ENCODE measurements at places on chromosomes 11 and 22.

DNA sequence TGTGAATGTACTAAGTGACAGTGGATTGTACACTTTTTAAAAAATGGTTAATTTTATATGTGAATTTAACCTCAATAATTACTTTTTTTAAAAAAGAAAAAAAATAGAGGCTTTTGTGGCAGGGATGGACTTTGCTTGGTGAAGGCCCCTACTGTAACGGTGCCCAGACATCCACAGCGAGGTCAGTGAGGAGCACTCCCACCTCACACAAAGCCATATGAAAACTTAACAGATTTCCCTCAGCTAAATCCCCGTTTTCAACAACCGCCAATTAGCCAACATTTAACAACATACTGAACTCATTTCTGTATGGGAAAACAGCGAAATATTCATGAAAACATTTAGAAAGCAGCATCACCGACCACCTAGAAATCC, 642 bp upstream of the C11orf58 start:
- no peak for DNase-seq

DNA sequence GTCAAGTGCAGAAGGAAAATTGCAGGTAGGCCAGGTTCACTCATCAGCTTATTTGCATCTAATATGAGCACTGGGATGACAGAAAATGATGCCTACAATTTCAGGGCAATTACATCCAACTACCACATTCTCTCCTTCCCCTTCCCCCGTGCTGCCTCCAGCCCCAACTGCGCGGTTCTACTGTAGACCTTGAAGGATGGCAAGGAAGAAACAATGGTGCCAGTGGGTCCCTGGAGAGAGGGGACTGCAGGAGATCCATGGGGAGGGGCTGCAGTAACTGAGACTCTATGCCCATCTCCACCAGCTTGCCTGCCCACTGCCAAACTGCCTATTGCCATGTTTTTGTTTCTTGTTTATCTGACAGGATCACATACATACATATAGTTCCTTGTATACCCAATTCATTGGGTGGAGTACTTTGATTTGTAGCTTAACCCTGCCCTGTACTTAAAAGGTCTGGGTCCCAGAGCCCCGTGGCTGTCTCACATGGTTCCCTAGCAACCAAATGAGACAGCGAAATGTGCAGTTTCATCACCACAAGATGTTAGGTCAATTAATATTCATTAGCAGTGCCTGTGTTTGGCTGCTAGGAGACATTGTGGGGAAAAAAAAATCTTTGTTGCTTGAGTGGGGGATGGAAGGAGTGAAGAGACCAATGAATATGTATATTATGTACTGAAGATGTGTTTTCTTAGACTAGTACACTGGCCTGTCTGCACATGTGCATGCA, 253.5 kb upstream of the PLET1 start:
- DNase-seq, result no peak

DNA sequence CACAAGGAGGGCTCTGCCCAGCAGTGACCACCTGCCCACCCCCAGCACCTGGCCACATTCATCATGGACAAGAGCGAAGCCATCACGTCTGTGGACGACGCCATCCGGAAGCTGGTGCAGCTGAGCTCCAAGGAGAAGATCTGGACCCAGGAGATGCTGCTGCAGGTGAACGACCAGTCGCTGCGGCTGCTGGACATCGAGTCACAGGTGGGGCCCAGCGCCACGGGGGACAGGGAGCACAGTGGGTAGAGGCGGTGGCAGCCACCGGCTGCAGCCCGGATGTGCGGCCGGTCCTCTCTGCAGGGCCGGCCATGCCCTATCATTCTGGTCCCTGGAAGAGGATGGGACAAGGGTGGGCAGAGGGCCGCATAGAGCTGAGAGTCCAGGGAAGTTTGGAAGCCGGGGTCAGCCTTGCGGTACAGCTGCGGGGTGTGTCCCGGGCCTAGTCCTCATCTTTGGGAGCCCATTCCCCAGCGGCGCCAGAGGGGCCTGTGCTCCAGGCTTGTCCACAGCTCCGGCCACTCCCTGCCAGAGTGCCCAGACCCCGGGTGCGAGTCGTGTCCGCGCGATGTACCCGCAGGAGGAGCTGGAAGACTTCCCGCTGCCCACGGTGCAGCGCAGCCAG, 14.1 kb downstream of the EPS8L2 start:
- no peak for DNase-seq

DNA sequence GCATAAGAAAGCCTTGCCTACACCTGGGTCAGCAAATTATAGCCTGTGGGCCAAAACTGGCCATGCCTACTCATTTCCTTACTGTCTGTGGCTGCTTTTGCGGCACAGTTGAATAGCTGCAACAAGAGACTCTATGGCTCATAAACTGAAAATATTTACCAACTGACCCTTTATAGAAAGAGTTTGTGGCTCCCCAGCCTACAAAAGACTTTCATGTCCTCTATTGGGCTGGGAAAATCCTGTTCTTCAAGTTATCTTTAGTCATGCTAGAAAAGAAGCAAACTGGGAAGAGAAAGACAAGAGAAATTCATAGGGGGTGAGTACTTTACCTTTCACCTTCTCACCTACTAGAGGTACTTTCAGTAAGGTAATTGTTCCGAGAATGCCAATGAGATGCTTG, 175.1 kb downstream of the SWAP70 start:
- peak; percentile 17 for DNase-seq

DNA sequence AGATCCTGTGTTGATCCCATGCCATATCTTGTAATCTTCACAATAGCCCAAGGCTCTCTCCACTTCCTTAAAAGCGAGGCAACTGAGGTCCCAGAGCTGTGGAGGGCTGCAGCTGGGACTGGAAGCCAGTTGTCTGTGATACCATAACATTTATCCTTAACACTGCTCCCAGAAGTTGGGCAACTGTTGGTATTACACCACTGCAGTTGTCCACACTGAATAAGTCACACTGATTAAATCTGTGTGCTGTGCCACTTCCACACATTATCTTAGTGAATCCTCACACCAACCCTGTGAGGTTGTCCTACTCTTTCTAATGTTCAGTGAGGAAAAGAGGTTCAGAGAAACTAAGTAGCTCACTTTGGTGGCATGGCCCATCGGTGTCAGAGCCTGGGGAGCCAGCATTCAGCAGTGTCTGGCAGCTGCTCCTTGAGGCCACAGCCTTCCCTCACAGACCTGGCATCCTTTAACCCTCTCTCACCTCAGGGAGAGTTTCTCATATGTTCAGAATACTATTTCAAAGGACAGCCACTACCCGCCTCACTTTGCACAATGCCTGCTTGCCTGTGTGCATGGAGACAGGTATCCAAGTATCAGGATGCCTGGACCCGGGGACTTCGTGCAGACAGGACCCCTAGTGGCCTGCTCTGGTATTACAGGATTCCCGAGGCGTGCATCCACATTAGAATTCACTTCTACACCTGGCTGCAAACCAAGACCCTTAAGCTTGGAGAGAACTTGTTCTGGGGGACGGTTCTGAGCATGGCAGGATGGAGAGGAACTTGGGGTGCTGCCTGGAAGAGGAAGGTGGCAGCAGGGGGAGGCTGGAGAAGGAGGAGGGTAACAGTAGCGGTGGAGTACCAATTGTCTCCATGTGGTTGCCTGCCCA, 221.9 kb upstream of the TBCEL start:
- DNase-seq, result peak; percentile 24

- DNase-seq, result no peak
Observed at GRCh38 chr11:94876222-94876621, 97.1 kb downstream of the CWC15 start.

- peak; percentile 84 for DNase-seq
Observed at GRCh38 chr22:18023509-18024275, 669 bp downstream of the MICAL3 start.

DNA sequence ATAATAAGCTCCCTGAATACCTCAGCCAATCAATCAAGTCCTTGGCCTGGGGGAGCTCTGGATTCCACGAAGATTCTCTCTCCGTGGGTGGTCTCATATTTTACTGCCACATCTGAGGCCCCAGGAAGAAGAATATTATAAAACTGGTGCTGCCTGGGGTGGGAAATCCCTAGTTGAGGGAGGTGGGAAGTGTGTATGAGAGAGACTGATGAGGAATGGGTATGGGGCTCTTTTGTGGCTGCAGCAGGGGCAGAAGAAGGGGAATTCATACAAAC, 71.5 kb downstream of the SYN3 start:
- DNase-seq, result no peak

- no peak for DNase-seq
Observed at GRCh38 chr11:104995001-104995408, 26.6 kb upstream of the CASP4 start.

GRCh38 chr11:17021511-17021910, 7.3 kb upstream of the PLEKHA7 start:
- no peak for DNase-seq

DNA sequence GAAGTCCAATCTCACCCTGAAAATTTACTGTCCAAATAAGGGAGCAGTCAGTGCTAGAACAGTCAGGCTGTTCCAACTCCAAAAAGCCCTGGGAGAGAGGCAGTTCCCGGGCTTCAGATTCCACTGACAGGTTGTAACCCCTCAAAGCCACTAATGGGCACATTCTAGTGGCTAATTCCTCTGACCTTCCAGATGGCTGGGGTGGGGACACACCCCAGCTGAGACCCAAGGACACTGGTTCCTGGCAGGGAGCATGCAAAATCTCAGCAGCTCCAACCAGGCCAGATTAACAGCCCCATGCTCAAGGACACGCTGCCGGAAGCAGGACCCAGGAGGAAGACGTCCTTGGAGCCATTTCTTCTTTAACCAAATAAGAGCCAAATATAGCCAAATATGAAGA, 92.7 kb downstream of the RPL27A start:
- DNase-seq, result no peak

- no peak for DNase-seq
Observed at GRCh38 chr11:17719028-17719937, at the start of gene MYOD1. Gene MYOD1, plus strand, starts transcription at chr11:17719571. Its CDS starts 212 bp downstream, at chr11:17719783.

DNA sequence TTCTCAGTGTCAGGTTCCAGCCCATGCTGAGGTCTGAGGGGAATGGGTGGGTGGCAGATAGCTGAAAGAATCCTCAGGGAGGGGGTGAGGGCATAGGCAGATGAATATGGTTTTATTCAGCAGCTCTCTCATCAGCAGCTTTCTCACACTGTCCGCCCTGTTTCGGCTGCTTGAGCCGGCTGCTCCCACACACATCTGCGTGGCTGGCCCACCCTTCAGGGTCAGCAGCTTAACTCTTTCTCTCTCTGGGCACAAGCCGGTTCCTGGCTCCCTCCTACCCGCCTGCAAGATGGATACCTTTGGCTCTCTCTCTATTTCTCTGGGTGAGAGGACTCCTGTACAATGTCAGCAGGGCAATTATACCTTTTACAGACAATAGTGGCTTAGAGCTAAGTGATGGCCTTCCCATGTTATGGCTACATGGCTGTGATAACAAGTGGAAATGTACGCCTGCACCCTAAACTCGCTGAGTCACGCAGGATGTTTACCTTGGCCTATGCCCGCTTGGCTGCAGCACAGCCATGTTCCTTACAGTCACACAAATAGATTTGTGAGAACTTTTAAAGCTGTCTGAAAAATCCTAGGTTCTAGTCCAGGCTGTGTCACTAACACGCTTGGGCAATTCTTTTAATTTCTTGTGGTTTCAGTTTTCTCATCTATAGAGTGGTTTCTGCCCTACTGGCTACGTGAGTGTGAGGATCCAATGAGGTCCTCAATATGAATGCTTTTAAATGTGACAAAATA, 4.1 kb downstream of the MMP20 start:
- peak; percentile 46 for DNase-seq

- no peak for DNase-seq
Observed at GRCh38 chr11:45031912-45032519, 81.3 kb upstream of the TP53I11 start.

DNA sequence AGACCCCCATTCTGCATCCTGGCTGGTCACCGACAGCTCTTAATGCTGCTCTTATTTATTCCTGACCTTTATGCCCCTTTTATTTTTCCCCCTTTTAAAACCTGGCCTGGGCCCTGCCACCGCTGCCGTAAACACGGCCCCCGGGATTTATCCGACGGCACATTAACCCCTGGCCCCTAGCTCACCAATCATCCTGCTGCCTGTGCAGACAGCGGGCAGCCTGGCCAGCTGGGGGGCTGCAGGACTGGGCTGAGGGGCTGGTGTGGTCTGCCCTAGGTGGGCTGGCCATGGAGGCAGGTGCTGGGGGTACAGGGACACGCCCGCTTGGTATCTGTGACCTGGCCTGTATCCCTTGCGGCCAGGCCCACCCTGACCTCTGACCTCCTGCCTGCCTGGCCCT, 21.4 kb upstream of the FLRT1 start:
- no peak for DNase-seq

DNA sequence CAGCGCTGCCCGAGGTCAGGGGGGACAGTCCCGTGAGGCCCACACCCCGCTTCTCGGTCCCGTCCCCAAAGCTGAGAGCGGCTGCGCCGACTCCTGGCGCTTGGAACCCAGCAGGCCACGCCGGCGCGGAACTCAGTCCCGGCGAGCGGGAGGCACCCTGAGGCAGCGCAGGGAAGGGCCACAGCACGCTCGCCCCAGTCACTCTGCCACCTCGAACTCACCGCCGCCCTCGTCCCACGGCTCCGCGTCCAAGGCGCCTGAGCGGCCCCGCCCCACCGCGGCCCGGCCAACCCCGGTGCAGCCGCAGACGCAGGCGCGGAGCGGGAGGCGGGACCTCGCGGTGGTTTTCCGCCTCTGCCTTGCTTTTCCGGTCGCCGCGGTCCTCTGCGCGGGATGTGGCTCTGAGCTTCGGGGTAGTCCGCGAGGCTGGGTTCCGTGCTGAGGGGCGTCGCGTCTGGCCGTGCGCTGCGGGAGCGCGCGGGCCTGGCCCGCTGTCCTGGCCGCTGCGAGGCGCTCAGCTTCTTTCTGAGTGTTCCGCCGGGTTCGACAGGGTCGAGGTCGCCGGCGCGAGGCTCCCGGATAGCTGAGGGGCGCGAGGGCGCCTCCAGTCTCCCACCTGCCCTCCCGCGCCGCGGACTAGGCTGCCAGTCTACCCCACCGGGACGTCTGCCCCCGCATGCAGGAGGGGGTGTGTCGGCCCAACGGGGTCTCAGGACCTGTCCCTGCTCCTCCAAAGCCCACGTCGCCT, at the start of gene CDPF1:
TSS of gene CDPF1 (minus strand) at position 259 of the 748 bp plus-strand sequence. CDS start 2,009 bp downstream, outside the sequence.
- peak; percentile 87 for DNase-seq

- no peak for DNase-seq
Observed at GRCh38 chr22:47568700-47569099, 806.2 kb downstream of the TBC1D22A start.

GRCh38 chr11:78310500-78310909, 107.1 kb downstream of the GAB2 start:
- DNase-seq, result no peak

DNA sequence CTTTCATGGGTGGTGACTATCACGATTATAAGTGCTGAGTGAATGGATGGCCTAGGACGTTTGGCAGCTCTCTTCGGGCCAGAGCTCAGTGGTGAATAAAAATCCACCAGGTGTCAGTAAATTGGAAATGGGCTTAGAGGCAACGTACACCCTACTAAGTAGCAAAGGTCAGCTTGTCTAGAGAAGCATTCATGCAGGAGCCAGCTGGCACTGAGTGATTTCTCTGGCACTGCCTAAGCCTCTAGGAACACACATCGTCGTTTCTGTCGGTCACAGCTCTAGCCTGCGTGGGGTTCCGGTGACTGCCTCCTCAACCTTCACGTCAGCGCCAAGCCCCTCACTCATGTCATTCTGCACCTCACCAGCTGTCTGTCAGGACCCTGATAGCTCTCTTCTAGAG, 192.4 kb upstream of the NTM start:
- DNase-seq, result no peak

GRCh38 chr11:58576887-58577471, 1.3 kb upstream of the LPXN start:
- peak; percentile 68 for DNase-seq
